MG63 (cell line): ENCODE measurements at places on chromosomes 5 and 9. TPM values are rescaled to one million over a fixed set of nuclear protein-coding genes. Genes with fewer than 3 reads are reported as not detected.

- DNase-seq = no peak
Measured at GRCh38 chr5:25975885-25976284, 1062.5 kb downstream of the CDH9 start.

DNA sequence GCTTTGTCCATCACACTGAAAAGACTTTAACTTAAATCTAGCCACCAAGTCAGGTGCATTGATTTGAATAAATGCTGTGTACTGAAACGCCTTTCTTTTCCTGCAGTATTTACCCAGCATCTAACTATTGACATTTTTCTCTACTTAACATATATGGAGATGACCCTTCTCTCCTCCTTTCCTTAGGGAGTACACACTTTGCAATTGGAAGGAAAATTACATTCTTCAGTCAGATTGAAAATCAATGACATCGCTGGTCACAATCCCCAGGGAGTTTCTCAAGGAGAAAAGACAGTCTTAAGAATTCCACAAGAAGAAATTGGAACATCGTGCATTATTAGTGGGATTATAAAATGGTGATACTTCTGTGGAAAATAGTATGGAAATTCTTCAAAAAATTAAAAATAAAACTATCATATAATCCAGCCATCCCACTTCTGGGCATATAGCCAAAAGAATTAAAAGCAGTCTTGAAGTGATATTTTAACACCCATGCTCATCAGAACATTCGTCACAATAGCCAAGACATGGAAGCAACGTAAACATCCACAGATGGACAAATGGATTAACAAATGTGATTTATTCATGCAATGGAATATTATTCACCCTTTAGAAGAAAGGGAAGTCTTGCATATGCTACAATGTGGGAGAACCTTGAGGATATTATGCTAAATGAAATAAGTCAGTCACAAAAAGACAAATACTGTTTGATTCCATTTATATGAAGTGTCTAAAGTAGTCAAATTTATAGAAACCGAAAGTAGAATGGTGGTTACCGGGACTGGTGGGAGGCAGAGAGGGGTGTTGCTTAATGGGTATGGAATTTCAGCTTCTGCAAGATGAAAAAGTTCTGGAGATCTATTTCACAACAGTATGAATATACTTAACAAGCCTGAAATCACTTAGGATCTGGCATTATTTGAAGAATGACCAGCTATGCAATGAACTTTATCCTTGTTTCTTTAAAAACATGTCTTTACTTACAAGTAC is 14.3 kb upstream of the FREM1 start:
- peak; percentile 71 for DNase-seq

DNA sequence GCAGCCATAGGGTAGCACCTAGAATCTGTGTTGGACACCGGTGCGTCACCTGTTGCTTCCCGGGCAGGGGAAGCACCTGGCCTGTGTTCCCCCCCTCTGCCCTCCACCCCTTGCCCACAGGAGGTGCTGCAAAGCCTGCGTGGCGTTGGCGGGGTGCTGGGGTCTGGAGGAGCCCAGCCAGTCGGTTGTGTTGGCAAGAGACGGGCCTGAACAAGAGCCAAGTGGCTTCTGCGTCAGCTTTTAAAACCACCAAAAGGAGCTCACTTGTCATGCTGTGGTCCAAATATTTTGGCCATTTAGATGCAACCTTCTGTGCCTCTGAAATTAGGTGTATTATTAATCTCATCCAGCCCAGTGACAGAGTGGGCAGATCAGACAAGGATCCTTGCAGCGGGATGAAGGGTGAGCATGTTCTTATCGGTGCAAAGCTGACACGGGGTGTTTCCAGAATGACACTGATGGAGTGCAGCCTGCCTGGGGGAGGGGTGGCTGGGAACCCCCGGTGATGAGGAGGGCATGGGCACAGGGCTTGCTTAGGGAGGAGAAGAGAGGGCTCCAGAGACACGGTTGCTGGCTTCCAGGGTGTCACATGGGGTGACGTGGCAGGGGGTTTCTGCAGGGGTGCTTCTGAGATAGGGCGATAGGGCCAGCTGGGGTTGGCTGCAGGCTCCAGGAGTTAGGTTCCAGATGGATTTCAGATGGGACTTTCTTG is 9.7 kb upstream of the RXRA start:
- DNase-seq = peak; percentile 79

- DNase-seq = no peak
Measured at GRCh38 chr9:27125936-27126335, 16.9 kb downstream of the TEK start.

Gene PCDHB8
- total RNA-seq = not detected in 2 replicates

Gene C6
- total RNA-seq = not detected in 2 replicates

Gene C1QTNF2
- 1.2 TPM in 1 of 2 replicates, not detected in the other for total RNA-seq

DNA sequence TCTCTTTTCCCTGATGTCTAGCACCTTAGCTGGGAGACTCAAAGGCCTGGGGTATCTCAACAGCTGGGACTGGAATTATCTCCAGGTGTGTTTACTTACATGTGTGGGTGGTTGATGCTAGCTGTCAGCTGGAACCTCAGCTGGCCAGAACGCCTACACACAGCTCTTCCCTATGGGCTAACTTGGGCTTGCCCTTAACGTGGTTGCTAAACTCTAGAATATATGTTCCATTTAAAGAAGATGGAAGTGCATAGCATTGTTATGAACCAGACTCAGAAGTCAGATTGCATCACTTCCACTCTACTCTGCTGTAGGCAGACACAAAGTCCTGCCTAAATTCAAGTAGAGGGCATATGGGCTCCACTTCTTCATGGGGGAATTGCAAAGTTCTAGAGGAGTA is 29.3 kb downstream of the SGCD start:
- no peak for DNase-seq

Gene PHF24
- not detected in 2 replicates for total RNA-seq

GRCh38 chr9:106038266-106039001 is 344.1 kb downstream of the TMEM38B start:
- DNase-seq = no peak

Gene FSTL4
- total RNA-seq = not detected in 2 replicates

Gene TRMO
- 16.1 and 33.5 TPM in 2 replicates for total RNA-seq

- DNase-seq = no peak
Measured at GRCh38 chr5:132423438-132423898, 54.0 kb downstream of the SLC22A5 start.

DNA sequence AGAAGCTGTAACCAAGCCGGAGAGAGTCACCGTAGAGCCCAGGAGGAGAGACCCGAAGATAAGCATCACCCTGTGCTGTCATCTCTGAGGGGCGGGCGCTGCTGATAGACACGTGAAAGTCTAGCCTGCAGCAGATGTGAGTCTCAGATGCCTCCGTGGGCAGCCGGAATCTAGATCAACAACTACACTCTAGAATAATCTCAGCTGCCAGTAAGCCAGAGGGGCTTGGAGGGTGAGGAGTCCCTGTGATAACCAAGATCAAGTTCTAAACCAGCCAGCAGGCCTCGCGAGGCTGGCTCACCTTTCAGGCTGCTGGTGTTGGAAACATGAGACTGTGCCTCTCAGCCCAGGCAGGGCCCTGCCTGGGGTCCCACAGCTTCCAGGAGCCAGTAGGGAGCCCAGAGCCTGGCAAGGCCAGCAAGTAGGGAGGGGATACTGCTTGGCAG is 54.1 kb downstream of the DAPK1 start:
- DNase-seq = no peak

Gene FBXL7
- 9.4 and 17.9 TPM in 2 replicates for total RNA-seq

DNA sequence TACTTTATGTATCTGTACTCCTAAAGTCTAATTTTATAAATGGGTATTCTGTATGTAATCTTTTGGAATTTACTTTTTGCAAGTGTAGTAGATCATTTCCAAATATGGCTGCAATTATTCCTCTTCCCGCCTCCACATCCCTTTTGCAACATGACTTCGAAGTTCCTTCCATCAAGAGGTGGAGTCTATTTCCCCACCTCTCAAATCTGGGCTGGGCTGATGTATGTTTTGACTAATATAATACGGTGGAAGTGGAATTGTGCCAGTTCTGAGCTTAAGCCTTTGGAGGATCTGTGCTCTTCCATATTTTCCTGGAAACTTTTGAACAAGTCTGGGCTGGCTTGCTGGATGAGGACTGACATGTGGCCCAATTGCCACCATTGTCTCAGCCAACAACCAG is 155.9 kb downstream of the FGF18 start:
- DNase-seq = no peak

Gene SMIM33
- not detected in 2 replicates for total RNA-seq

GRCh38 chr5:139739150-139739974 is 56.2 kb upstream of the PSD2 start:
- no peak for DNase-seq

DNA sequence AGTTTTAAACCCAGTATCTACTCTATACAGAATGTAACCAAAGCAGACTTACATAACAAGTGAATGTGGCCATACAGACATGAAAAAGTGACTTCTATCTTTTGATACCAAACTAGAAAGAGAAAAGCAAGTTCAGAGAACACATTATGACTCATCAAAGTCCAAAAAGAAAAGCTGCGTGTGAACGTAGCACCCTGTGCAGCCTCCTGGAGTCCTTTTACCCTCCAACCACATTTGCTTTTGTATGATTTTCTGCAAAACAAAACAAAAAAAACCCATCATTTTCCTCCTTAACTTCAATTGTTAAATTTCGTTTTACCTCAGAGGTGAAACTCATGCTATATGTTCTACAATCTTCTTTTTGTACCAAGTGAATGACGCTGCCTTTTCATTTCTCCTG is 2.8 kb upstream of the SMARCA2 start:
- no peak for DNase-seq

DNA sequence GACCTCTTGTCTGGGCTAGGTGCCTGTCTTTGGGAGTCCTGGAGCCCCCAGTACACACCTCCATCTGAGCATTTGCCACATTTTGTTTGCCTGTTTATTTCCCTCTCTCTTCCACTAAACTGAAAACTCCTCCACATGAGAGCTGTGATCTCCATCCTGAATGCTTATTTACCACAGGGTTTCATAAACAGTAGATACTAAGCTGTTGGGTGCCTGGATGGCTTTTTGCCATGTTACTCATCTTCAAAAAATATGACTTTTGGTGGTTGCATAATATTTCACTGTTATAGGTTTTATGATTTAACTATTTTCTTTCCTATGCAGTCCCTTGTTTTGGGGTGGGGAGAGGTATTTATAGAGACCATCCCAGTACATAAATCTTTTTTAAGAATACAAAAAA is 99.6 kb downstream of the APBA1 start:
- DNase-seq = no peak

GRCh38 chr5:84433461-84433860 is 48.8 kb upstream of the EDIL3 start:
- no peak for DNase-seq

Gene MYMK
- not detected in 2 replicates for total RNA-seq

DNA sequence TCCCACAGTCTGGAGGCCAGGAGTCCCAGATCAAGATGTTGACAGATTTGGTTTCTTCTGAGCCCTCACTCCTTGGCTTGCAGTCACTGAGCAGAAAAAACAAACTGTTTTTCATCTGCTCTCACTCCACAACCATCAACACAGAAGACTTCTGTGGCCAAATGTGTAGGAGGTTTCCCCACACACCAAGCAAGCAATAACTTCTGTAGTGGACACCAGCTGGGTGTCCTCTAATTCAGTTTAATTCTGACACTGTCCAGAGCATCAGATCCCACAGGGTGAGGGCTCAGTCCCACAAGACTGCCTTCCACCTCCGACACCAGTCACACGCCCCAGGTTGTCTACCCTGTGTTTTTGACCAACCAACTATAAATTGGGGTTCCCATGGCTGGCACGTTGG is 209.9 kb downstream of the AOPEP start:
- no peak for DNase-seq
